HT1080 (cell line): ENCODE measurements at places on chromosomes 3 and 15.

DNA sequence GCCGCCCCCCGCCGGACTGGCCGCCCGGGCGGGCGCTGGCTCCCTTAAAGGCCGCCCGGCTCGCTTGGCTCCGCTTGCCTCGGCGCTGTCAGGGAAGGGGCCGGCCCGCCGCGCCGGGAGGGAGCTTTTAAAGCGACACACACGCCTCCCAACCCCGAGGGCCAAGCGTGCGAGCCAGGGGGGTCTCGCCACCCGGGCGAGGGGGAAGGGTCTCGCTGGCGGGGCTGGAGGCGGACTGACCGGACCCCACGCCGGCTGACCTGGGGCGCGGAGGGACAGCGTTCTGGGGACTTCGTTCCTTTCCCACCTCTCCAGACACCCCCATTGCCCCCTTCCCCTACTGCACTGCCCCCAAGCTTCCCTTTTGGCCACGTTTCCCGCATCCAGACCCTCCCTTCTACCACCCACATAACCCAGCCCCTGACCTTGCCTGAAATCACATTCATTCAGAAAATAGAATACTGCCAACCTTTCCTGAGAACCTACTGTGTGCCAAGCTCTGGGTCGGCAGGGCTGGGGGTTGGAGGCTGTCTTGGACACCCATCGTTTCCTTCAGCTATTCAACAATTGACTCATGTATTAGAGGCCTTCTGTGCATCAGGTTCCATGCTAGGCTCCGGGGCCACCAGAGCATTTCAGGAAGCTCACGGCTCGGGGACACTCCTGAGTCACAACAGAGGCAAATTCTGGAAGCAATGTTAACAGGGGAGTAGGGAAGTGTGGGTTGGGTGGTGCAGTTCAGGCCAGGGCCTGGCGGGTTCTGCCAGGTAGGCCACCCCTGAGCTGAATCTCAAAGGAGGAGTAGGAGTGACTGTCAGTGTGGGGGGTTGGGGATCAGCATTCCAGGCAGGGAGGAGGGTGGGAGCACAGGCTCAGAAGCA, at the start of gene INSYN1:
Gene INSYN1, minus strand, starts transcription at position 102 of the 881 bp plus-strand sequence. CDS start 2,221 bp downstream, outside the sequence.
- DNase-seq, result no peak

DNA sequence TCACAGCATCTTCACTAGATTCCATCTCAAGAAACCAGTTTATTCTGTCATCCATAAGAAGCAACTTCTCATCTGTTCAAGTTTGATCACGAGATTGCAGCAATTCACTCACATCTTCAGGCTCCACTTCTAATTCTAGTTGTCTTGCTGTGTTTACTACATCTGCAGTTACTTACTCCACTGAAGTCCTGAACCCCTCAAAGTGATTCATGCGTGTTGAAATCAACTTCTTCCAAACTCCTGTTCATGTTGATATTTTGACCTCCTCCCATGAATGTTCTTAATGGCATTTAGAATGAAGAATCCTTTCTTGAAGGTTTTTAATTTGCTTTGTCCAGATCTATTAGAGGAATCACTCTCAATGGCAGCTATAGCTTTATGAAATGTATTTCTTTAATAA, 287.6 kb upstream of the TBL1XR1 start:
- no peak for DNase-seq

- DNase-seq, result no peak
Observed at GRCh38 chr3:64398476-64398875, 173.2 kb upstream of the PRICKLE2 start.

DNA sequence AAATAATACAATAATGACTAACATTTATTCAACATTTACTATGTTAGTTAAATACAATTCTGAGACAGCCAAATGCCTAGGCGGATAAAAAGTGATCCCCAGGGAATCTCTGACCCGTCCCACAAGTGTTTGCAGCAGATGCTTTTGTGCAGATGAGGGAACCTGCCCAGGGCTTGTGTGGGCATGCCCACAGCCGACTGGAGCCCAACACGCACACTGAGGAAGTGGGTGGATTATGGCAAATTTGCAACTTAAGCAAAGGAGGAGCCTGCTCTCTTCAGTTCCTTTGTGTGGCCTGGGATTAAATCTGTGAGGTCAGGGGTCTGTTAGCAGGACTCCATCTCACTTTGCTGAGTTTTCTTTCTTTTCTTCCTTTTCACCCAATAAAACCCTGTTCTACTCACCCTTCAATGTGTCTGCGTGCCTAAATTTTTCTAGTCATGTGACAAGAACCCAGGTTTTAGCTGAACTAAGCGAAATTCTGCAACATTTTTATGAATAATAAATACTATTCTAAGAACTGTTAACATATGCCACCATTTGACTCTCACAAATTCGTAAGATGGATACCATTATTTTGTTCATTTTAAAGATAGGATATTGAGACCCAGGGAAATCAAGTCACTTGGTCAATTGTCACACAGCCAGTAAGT, 13.9 kb upstream of the RTP1 start:
- DNase-seq, result peak; percentile 42

- DNase-seq, result no peak
Observed at GRCh38 chr15:63169788-63170187, 12.5 kb upstream of the RPS27L start.

- DNase-seq, result no peak
Observed at GRCh38 chr3:126360046-126360713, 3.0 kb upstream of the KLF15 start.

DNA sequence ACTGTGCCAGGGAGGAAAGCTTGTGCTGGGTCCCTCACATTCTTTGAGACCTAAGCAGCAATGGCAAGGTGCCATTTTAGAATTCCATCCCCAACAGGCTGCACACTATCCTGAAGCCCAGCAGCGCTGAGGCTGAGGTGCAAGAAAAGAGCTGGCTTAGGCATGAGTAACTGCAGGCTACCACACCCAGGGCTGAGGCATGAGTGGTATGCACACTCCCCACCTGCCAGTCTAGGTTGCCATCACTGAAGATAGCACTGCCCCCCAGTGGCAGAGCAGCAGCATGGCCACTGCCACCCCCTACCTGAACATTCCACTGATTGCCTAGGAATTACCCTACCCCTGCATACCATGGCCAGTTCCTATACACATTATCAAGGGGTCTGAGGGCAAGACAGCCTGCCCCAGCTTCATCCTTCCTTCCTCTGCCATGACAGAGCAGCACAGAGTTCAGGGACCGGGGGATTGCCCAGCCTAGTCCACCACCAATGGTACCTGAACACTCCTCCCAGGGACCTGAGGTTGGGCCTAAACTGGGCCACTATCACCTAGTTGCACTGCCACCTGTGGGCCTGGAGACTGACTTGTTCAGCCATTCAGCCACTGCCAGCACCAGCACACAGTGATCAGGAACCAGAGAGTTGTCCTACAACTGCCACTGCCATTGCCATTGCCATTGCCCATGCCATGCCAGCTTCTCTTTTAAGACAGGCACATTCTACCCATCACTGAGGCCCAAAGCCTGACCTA, 129.8 kb downstream of the SATB1 start:
- DNase-seq, result peak; percentile 94
